ENCODE measurements at places on chromosomes 16 and 17.

DNA sequence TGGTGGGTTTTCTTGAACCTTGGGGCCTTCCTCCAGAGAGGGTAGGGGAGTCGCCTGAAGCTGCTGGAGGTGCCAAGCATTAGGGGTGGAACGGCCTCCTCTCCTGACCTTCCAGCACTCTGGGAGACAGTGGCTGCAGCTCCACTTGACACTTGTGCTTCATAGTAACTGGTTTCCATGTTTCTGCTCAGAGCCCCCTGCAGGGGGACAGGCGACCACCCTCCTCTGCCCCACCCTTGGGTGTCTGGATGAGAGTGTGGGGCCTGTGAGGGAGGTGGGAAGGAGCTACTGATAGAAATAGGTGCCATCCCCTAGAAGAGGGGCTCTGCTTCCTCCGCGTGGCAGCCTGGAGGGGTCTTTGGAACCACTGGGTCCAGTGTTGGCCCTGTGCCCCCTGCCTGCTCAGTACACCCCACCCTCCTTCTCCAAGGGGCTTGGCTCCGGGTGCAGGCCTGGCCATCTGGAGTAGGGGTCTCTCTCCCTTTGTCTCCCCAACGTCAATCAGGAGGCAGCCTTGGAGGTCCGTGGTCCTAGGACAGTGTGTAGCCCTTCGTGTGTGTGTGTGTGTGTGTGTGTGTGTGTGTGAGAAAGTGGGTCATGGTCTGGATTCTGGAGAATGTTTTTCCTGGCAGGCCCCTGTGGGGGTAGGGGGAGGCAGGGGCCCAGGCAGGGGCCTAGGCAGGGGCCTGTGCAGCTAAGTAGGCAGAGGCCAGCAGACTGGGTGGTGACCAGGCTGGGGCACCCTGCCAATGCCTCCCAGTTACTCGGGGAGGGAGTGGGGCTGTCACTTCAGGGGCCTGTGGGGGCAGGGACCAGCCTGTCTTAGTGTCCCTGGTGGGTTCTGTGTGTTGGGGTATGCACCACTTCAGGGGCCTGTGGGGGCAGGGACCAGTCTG lies 4.9 kb downstream of the LASP1 start:
- no peak for DNase-seq

DNA sequence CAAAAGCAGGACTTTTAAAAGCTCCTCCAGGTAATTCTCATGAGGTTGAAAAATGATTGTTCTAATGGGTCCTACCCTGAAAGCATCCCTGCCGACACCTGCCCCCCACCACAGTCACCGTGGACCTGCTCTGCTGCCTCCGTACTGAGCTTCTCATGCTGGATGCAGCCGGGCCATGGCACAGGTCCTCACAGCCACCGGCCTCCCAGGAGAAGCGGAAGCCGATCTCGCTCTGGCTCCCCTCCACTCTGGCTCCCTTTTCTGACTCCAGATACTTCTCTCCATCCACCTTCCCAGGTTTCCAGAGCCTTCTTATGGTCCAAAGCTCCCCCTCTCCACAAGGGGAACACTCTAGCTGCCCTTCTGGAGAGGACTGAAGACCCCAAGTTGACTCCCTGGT lies 10.2 kb downstream of the RPRML start:
- DNase-seq: no peak

DNA sequence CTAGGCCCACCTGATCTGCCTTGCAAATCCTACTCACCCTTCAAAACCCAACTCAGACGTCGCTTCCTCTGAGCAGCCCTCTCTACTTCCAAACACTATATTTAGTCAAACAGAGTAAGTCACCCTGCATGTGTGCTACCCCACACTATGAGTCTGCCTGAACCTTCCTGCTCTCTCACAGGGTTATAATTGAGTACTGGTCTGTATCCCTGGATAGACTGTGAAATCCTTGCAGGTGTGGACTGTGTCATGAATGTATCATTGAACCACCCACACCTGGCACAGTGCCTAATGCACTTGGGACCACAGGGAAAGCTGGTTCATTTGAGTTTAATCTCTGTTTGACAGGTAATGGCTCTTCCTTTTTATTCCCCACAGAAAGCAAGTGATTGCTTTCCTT lies 3.4 kb downstream of the FBXO39 start:
- no peak for DNase-seq

- no peak for DNase-seq
Measured at GRCh38 chr16:85917012-85917411, 18.1 kb downstream of the IRF8 start.

DNA sequence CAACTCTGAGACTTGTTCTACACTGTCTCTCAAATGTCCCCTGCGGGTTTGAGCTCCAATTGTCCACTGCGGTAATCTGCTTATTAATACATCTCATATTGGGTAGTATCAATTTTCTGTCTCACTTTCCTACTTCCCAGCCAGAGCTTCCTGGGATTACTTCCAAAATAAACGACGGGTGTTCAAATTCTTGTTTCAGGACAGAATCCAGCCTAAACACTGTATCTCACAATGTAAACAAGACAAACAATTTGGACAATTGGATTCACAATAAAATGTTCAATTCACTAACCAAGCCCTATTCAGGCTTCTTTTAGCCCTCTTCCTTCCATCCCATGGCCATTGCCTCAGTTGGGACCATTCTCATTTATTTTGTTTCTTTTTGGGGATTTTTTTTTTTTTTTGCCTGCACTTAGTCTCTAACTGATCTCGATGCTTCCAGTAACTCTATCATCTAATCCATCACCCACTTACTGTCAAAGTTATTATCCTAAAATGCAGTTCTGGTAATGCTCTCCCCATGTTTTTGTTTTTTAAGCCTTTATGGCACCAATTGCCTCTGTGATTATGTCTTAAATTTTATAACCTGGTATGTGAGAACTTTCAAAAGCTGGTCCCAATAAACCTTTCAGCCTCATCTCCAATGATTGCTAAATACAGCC lies 2.0 kb upstream of the VAT1L start:
- DNase-seq: no peak
